ENCODE measurements at places on chromosomes 3 and 15.
A peak's percentile ranks its signal among the peaks of the same experiment; 100 is the strongest.

- no peak for DNase-seq
Observed at GRCh38 chr3:101303836-101304235, 16.5 kb downstream of the IMPG2 start.

- DNase-seq, result no peak
Observed at GRCh38 chr15:74451861-74452835, 8.8 kb downstream of the UBL7 start.

GRCh38 chr15:38597219-38597800, 32.7 kb upstream of the RASGRP1 start:
- no peak for DNase-seq

DNA sequence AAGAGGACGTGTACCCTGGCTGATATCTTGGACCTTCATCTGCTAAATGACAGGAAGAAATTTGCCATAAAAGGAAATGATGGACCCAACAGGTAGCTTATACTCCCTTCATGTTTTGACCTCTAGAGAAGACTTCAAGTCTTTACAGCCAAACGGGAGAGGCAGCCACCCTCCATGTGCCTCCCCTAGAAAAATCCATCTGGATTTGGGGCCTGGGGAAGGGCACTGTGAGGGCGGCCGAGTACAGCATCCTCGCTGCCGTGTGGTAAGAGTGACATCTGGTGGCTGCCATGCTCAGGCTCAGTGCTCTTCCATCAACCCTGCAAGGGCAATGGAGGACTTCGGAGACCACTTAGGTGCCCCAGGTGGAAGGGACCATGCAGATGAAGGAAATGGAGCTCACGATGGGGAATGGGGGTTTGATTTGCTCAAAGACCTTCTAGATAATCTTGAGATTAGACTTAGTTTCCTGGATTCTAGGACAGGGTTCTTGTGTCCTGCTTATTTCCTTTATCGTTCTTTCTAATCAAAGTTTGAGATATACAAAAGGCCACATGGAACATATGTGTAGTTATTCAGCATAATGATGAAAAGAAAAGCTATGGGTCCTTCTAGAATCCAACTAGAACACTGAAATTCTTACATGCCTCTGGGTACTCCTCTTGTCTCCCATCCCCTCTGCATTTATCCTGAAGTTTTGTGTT, 44.4 kb downstream of the AQP9 start:
- no peak for DNase-seq

- DNase-seq, result no peak
Observed at GRCh38 chr15:58748852-58749531, 515 bp downstream of the ADAM10 start.

GRCh38 chr3:73471986-73472787, 152.6 kb downstream of the PDZRN3 start:
- DNase-seq, result no peak

- no peak for DNase-seq
Observed at GRCh38 chr15:39549912-39550311, 31.0 kb upstream of the THBS1 start.

GRCh38 chr3:105999856-106000255, 131.0 kb upstream of the CBLB start:
- DNase-seq, result no peak

DNA sequence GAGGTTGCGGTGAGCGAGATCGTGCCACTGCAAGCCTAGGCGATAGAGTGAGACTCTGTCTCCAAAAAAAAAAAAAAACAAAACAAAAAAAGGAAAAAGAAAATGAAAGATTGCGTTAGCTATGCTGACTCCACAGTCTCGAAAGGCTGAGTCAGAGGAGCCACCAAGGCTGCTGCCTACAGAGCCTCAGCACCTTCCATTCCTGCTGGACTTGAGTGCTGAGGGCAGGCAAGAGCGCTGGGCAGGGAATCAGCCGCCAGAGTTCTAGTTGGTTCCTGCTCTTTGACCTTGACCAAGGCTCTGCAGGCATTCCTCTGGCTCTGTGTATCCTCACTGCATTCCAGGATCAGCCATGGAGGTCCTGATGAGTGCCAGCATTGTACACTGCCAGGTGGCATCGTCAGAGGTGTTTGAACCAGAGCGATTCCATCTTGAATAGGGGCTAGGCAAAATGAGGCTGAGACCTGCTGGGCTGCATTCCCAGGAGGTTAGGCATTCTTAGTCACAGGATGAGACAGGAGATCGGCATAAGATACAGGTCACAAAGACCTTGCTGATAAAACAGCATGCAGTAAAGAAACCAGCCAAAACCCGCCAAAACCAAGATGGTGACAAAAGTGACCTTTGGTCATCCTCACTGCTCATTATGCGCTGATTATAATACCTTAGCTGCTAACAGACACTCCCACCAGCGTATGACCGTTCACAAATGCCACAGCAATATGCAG, 5.9 kb downstream of the MESP2 start:
- no peak for DNase-seq

- no peak for DNase-seq
Observed at GRCh38 chr3:133300102-133300501, 99.8 kb upstream of the BFSP2 start.

GRCh38 chr3:190217081-190217480, 96.4 kb upstream of the P3H2 start:
- DNase-seq, result no peak

DNA sequence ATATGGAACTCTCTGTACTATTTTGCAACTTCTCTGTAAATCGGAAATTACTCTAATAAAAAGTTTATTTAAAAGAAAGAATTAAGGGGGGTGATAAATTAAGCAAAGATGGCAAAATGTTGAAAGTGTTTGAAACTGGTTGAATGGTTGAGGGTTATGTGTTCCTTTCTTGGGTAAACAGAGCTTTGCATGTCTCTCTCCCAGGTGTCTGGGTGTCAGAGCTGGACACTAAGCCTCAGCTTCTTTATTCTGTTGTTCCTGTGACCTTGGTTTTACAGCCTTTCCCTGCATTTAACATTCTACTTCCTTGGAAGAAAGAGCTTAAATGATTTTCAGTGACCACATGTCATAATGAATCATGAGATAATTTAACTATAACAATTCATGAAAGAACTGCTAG, 7.2 kb downstream of the GPR171 start:
- no peak for DNase-seq

- DNase-seq, result no peak
Observed at GRCh38 chr15:38323895-38324294, 71.3 kb downstream of the SPRED1 start.

DNA sequence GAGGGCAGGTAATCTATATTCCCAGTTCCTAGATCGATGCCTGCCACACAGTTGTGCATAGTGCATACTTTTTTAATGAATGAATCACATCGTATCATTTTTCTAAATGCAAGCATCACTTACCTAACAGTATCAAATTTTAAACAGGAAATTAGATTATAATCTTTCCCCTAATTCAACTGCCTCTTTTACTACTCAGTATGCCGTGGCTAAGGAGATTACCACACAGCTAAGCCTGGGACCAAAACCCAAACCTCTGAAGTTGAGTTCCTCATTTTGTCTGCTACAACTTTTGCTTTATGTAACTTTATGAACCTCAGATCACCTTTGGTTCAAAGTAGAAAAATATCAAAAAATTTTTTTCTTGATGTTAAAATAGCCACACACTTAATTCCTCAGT, 53.2 kb upstream of the FNDC3B start:
- DNase-seq, result no peak

DNA sequence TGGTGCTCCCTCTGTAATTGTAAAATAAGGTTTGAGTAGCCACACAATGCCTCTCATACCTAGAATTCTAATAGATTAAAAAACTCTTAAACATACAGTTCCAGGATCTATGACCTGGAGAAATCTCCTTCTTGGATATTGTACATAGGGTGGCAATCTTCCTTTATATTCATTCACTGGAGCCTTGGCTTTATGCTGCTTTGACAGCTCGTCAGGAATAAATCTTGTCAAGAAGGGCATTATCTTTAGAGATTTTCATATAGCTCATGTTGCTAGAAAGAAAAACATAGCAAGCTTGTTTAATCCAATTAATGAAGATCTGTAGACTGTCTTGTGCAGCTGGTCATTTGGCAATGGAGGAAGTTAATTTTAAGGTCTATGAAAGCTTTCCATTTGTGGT, 131.1 kb downstream of the PYDC2 start:
- DNase-seq, result no peak

GRCh38 chr3:4633078-4634004, 140.2 kb downstream of the ITPR1 start:
- DNase-seq, result no peak

GRCh38 chr3:158802409-158803268, 785 bp downstream of the MFSD1 start:
- DNase-seq, result no peak

GRCh38 chr3:73633916-73634344, 9.2 kb upstream of the PDZRN3 start:
- no peak for DNase-seq

DNA sequence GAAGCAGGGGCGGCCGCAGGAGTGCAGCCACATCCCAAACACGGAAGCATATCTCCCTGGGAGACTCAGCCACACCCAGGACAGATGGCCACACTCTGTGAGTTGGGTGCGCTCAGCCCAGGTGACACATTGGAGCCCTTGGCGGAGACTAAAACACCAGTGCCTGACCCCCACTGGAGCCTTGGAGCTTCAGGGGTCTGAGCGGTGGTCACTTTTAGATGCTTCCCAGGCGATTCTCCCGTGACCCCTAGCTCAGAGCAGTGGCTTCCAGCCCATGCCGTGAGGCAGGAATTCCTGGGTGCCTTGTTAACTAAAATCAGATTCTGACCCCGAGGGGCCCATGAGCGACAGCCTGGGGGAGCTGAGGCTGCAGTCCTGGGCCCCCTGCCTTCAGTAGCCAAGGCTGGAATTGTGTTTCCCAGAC, 54.5 kb downstream of the PLXNA1 start:
- DNase-seq, result no peak

DNA sequence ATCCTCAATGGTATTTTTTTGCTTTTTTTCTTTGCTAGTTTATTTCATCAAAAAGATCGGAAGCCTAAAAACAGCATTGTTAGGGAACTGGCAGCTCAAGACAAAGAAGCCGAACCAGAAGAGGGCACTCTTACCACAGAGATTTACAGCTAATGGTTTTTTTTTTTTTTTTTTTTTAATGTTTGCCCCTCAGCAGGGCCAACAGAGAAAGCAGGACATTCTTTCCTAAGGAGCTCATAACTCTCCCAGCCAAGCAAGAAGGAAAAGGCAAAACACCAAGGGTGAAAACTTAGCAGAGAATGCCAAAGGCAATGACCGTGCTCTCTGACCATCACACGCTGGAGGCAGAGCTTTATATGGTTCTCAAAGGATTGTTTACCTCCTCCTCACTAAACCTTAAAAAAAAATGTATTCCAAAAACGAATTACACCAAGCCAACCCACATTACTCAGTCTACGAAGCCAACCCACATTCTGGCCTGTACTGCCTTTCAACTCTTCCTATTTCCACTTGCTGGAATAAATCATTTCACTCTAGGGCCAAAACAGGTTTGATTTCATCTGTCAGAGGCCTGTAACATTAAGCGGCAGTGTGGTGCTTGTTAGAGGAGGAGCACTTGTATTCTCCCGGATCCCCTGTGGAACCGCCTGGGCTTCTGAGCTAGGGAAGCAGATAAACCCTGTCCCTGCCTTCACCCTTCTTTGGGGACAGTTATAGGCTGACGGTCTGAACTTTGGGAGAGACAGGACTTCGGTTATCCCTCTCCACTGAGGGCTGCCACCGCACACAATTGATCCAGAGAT, 35.6 kb upstream of the GYG1 start:
- DNase-seq, result peak; percentile 94

DNA sequence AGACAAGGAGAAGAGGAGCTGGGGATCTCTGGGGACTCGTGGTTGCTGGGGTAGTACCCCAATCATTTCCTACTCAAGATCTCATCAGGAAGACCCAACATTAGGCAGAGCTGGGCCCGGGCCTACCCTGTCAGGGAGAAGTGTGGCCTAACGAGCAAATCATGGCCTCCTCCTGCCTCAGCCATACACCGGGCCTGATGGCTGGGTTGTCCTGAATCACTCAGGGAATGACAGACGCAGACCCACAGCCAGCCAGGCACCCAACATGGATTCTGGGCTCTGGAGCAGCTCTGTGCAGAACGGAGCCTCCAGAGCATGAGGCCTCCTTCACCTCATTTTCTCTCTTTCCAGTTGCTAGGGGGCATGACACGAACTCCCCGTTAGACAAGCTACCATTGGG, 19.7 kb downstream of the ITGA11 start:
- DNase-seq, result no peak

DNA sequence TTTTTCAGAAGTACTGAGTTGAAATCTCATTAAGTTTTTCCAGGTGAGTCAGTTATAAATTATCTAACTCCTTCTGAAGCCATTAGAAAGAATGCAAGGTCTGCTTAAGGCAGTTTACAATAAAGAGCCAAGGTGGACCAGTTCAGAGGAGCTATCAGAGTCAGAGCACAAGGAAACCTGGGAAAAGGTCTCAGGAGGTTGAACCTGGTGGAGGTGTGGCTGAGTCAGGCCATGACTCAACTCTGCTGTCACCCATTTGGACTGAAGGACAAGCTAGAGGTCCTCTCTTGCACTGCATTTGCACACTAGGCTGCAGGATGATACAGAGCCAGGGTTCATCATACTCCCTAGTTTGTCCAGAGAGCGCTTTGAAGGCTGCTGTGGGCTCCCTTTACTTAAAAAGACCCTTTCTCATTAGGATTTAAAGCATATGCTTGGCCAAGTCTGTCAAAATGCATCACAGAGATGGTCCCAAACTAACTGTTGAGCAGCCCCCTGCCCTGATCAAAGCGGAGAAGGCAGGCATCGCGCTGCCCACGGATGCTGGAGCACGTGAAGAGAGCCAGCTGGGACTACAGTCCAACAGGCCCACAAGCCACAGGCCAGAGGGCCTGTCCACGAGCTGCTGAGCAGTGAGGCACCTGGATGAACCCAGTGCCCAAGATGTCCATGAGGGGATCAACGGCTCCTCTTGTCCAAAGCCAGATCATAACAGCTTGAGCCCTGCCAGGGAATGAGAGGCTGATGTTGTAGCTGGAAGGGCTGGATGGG, 26.0 kb upstream of the MRPS22 start:
- DNase-seq, result no peak

DNA sequence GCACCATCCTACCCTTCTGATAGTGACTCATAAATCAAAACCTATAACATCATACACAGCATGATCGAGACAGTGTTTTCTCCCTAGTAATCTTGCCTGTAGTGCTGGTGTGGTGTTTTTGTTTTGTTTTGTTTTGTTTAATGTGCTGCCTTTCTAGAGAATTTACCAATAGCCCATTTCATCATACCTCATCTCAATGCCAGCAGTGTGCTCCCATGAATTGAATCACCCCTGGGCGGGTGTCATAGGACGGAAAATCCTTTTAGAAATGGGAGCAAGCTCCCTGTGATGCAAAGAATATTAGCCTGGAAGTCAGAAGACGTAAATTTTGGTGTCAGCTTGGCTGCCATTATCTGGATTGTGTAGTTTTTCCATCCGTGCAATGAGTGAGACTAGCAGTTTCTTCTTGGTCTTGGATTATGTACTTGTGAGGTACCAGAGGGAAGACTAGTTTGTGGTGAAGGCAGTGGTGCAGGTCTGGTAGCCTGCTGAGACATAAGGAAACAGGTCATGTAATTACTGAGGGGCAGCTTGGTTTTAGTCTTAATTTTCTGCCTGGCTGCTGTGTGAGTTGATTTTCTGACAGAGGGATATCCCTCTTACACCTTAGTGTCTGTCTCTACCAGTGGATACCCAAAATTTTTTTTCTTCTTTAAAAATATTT, 29.9 kb downstream of the IGSF10 start:
- no peak for DNase-seq

GRCh38 chr15:60414016-60414682, 16.4 kb upstream of the ANXA2 start:
- no peak for DNase-seq

Measured in GM04503 (cell line).